Umbilical cord (tissue), 2 donors: ENCODE measurements at places on chromosomes 1 and 21.
A peak's percentile ranks its signal among the peaks of the same experiment; 100 is the strongest.

GRCh38 chr1:29832936-29833335 lies 596.6 kb downstream of the PTPRU start:
- DNase-seq: no peak

- no peak for DNase-seq
Observed at GRCh38 chr1:237811633-237812032, 79.1 kb downstream of the ZP4 start.

GRCh38 chr1:230050973-230051735 lies 15.9 kb upstream of the GALNT2 start:
- DNase-seq: no peak

DNA sequence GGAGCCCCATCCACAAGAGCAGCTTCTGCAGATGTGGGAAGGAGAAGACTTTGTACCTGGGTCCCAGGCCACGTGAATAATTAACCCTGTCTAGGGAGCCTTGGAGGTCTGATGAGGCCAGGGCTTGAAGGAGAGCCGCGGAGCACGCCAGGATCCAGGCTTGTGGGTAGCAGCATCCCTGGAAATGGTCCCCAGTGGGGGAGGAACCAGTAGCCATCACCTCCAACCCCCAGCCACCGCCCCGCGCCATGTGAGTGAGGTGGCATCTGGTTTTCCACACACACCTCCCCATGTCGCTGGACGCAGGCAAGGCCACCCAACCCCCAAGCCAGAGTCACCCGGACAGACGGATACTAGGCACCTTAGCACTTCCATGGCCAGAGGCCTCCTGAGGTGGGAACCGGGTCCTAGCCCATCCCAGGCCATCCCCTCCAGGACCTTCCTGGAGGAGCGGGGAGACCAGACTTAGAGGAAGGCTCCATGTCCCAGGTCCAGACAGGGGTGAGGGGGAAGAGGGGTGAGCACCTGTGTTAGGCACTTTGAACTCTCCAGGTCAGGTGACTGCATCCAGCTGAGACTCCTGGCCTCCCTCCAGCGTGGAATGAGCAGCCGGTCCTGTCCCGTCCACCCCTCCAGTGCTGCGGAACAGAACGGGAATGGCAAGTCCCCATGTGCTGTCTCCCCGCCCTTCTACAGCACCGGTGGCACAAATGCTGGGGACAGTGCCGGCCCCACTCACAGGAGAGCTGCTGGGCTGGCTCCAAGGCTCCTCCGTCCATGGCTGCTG lies 53.2 kb downstream of the RIPK4 start:
- DNase-seq: no peak

DNA sequence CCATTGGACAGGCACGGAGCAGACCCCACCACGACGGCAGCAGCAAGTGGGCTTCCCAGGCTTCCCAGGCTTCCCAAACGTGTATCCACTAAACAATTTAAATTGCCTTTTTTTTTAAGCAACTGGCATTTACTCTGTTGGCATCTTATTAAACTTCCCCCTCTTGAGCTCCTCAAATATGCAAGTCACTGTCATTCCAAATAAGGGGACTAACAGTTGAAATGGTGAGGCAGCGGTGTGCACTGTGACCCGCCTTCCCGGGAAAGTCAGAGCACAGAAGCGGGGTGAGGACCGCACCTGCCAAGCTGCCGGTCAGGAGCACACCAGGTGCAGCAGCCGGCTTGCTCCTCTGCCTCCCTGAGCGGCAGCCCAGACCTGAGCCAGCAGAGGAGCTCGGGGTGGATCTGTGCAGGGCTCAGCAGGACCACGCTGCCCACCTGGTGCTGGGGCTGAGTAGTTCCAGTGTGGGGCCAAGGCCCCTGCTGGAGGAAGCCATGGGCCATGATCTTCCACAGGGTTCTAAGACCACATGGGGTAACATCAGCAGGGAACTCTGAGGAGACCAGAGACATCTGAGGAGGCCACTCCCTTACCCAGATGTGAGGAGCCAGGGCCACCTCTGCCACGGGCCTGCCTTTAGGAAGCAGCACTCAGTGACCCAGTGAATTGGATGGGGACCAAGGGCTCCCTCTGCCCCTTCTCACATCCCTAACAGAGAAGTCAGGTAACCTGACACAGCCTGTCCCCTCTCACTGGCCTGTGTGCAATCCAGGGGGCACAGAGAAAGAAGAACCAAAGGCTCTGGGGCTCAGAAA lies 245.4 kb downstream of the NPHP4 start:
- no peak for DNase-seq

GRCh38 chr1:198497326-198498102 lies 43.0 kb downstream of the ATP6V1G3 start:
- DNase-seq: no peak

DNA sequence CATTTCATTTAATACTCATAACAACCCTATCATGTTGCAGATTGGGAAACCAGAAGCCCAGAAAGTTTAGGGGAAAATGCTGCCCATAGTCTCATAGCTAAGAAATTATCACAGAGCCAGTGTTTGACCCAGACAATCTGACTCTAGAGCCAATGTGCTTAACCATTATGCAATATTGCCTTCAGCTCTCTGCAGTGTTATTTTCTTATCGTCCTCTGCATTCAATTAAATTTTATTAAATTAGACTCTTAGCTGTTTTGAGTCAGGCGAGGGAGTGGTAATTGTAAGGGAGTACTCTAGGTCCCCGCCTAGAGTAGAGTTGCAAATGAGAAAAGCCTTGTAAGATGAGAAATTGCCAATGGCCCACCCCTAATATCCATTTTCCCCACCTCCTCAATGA lies 191.1 kb downstream of the TTLL7 start:
- DNase-seq: no peak

GRCh38 chr1:201191653-201192260 lies 1.1 kb downstream of the IGFN1 start:
- DNase-seq: no peak

DNA sequence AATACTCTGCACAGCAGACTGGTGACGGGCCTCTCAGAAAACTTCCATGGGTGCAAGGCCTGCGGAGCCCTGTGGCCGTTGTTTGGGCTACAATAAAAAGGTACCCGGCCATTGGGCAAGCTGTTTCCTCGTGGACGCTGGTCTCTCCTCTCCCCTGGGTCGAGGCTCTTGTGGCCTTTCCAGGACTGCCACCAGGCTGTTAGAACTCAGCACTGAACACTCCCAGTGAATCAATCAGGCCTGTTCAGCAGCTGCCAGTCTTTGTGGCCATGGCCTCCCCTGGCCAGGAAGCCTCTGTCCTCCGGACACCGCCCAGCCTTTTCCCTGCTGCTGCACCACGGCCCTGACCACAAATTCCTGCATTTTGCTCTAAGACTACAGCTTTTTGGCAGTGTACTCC lies 33.0 kb upstream of the ACTRT2 start:
- DNase-seq: no peak

GRCh38 chr1:99726818-99727217 lies 39.6 kb downstream of the FRRS1 start:
- DNase-seq: no peak

DNA sequence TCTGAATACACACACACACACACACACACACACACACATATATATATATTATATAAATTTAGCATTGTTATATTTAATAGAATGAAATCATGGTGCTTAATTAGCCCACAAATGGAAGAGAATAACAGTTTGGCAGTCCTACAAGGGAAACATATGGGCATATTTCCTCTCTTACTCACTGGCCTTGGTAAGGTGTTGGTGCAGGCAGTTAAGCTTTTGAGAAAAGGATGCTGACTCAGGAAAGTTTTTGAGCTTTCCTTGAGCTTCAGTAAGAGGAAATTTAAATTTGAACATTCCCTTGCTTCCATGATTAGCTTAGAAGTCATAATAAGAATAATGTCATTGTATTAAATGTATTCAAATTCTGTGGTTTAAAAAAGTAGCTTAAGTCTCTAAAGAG lies 37.0 kb upstream of the B3GALT5 start:
- DNase-seq: no peak

- DNase-seq: no peak
Observed at GRCh38 chr1:6004412-6005123, 12.3 kb upstream of the NPHP4 start.

DNA sequence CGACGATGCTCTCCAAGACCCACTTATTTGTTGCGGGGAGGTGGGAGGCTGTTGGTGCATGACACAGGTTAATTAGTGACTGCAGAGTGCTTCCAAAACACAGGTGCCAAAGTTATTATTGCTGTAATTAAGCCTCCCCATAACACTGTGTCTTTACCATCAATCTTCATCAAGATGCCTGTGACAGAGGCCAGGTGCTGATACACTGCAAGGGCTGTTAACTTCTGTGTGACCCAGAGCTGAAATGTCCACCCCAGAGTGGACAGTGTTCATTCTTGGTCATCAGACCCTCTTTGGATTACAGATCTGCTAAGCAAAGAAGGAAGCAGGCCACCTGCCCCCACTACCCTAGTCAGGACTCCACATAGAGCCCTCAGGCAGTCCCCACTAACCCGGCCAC lies 55.5 kb downstream of the CAPN8 start:
- no peak for DNase-seq

DNA sequence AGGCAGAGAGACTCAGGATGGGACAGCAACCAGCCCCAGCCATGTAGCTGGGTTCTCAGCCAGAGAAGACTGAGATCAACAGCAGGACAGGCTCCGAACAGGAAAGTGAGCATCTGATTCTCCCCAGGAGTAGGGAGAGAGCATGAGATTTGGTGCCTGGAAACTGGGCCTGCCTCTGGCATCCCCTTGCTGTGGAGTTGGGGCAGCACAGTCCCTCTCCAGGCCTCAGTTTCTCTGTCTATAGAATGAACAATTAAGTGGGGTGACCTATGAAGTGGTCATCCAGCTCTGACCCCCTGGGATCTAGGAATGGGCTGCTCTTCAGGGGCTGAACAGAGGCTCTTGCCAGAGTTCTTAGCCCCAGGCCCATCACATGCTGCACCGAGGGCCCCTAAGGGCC lies 55.6 kb downstream of the KLHDC7A start:
- no peak for DNase-seq

- DNase-seq: peak; percentile 62
Observed at GRCh38 chr1:112674986-112675727, 698 bp downstream of the MOV10 start.

GRCh38 chr1:113479713-113480676 lies 89.7 kb downstream of the MAGI3 start:
- DNase-seq: no peak

DNA sequence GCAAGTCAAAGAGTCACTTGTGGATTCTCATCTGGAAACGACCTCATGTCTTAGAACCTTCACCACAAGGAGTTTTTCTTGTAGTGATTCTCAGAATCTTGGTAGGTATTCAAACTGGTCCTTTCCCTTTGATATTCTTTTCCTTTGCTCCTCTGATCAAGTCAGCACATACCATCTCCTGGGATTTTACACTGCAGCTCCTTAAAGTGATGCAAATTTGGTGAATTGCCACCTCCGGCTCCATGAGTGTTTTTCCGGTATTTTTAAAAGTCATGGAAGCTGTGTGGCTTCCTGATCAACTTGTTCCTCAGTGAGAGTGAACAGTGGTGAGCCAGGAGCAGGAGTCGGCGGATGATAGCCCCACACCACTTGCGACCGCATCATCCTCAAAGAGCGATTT lies 182.1 kb upstream of the DAB1 start:
- DNase-seq: no peak

- no peak for DNase-seq
Observed at GRCh38 chr1:217681806-217682205, 50.7 kb downstream of the SPATA17 start.

DNA sequence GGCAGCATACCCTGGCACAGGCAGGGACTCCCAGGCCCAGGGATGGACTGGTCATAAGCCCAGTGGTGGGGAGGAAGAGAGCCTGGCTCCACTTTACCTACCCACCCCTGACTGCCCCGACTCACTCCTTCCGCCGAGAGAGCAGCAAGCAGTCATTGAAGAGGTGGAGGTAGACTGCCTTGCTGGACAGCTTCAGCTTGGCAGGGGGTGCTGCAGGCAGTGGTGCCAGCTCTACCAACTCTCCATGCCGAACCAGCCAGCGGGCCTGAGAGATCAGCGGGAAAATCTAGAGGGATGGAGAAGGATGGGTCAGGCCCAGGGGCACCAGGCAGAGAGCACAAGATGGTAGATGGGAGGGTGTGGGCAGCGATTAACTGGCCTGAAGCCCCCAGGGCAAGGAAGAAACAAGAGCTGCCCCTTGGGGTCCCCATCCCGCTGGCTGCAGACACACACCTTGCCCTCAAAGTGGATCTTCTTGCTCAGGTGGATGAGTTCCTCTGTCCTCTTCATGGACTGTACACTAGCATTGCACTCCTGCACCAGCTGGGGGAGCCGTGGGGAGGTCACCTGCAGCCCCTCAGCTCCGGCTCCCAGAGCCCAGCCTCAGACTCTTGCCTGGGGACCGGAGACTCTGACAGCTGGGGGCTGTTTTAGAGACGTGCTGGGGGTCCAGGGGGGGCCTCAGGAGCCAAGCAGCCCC lies 7.7 kb downstream of the ARHGEF19 start:
- DNase-seq: no peak

GRCh38 chr21:46559291-46559983 lies 45.4 kb downstream of the S100B start:
- no peak for DNase-seq

GRCh38 chr1:29460694-29461093 lies 224.4 kb downstream of the PTPRU start:
- DNase-seq: no peak

DNA sequence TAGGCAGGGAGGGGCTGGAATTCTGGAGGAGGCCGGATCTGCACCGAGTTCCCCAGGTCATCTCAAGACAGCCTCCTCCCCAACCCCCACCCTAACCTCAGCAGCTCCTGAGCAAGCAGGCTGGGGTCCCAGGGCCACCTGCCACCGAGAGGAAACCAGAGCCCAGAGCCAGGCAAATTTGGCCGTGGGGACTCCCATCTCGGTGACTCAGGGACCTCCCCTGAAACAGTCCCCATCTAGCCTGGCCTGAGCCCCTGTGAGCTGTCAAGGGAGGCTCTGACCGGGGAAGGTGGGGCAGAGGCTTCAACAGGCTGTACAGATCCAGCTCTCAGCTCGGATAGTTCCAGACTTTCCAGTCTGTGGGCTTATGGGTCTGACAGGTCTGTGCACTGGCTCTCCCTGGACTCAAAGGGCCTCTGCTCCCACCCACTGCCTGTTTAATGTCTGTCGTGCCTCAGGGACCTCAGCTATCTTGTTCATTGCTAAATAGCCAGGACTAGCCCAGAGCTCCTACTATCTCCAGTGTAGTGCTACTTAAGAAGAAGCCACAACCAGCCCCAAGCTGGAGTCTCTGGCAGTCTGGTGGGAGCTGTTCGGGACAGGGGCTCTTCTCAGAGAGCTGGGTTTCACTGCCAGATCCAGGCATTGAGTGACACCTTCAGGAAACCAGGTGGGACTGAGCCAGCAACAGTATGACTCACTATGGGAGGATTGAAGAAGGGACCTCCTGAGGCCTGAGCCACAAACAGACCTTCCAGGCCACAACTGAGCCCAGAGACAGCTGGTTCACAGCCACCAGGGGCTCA lies 25.6 kb downstream of the MATN1 start:
- peak; percentile 84 for DNase-seq
